ENCODE measurements at places on chromosomes 3 and 15.
A peak's percentile ranks its signal among the peaks of the same experiment; 100 is the strongest.

DNA sequence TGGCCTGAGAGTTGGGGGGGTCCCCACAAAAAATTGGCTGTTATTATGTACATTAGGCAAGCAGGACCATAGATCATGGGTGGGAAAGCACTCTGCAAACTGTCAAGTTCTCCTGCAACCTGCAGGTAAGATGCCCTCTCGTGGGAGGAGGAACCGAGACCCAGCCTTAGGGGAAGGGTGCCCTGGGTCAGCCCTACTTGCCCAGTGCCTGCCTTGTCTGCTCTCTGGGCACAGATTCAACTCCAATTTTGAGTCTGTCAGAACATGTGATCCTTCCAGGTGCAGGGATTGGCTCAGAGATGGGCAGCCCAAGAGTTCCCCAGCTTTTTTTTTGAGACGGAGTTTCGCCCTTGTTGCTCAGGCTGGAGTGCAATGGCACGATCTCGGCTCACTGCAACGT lies 99.2 kb downstream of the PLXNA1 start:
- no peak for DNase-seq

DNA sequence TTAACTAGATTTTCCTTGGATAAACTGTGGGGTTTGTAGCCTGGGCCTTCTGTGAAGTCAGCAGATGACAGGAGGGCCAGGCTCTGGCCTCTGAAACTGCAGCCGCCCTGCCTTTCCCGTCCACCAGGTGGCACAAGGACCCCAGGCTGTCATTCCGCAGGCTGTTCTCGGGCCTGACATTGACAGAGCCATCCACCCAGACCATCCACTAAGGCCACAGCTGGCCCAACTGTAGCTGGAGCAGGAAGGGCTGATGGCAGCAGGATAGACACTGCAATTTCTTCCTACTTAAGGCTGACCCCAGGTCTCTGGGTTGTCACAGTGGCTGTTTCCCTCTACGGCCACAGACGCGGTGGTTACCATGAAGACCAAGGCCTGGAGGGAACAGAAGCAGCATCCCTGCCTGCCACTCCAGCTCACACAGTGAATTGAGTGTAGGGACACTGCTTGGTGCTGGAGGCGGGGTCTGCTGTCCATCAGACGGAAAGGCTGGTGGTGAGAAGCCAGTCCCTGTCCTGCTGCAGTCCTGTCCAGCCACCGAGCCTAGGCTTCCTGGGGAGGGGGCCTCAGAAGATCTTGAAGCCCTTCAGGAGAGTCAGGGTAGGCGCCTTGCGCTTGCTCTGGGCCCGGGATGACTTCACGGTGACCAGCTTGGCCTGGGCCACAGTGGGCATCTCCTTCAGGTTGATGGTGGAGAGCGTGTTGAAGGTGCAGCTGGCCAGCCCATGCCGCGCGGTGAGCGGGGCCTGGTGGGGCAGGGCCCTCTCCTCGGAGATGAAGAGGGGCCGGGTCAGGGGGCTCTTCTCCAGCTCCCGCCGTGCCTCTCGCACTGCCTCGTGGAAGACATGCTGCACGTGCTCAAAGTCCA lies 9.4 kb downstream of the SLC51B start:
- peak; percentile 82 for DNase-seq

DNA sequence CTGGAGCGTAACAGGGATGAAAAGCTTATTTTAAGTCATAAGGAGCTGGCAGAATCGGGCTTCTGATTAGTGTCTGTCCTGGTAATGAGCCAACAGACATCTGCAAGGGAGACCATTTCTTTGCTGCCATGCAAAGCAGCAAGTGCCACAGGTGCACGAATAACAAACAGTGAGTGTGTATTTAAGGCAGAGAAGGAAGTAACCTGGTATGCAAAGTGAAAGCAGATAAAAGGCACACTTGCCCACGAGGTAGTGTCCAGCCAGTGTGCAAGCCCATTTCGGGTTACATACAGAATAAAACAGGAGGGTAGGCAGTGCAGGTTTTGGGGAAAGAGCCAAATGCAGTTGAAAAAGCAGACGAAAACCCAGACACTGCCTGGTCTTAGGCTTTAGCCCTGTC lies 1153.7 kb downstream of the SI start:
- no peak for DNase-seq

- no peak for DNase-seq
Measured at GRCh38 chr3:79767194-79767904, 449 bp downstream of the ROBO1 start.

GRCh38 chr3:138124706-138125355 lies 7.4 kb downstream of the A4GNT start:
- DNase-seq: peak; percentile 92

GRCh38 chr15:78265137-78265460 lies 737 bp downstream of the DNAJA4 start:
- no peak for DNase-seq

GRCh38 chr3:151316267-151316991 lies at the start of gene GPR87:
GPR87 (minus strand) TSS chr3:151316820; CDS start chr3:151300100, 16,720 bp downstream.
- no peak for DNase-seq

GRCh38 chr3:9679476-9680080 lies 24.1 kb upstream of the CPNE9 start:
- DNase-seq: no peak

- no peak for DNase-seq
Measured at GRCh38 chr15:74368121-74368520, 675 bp upstream of the CYP11A1 start.

GRCh38 chr3:176739159-176739558 lies 458.1 kb downstream of the TBL1XR1 start:
- DNase-seq: no peak

GRCh38 chr3:22351806-22352205 lies 600.8 kb upstream of the ZNF385D start:
- DNase-seq: no peak

- no peak for DNase-seq
Measured at GRCh38 chr3:153097213-153097612, 64.8 kb upstream of the RAP2B start.

- DNase-seq: no peak
Measured at GRCh38 chr15:41096178-41096577, 19.9 kb downstream of the INO80 start.

DNA sequence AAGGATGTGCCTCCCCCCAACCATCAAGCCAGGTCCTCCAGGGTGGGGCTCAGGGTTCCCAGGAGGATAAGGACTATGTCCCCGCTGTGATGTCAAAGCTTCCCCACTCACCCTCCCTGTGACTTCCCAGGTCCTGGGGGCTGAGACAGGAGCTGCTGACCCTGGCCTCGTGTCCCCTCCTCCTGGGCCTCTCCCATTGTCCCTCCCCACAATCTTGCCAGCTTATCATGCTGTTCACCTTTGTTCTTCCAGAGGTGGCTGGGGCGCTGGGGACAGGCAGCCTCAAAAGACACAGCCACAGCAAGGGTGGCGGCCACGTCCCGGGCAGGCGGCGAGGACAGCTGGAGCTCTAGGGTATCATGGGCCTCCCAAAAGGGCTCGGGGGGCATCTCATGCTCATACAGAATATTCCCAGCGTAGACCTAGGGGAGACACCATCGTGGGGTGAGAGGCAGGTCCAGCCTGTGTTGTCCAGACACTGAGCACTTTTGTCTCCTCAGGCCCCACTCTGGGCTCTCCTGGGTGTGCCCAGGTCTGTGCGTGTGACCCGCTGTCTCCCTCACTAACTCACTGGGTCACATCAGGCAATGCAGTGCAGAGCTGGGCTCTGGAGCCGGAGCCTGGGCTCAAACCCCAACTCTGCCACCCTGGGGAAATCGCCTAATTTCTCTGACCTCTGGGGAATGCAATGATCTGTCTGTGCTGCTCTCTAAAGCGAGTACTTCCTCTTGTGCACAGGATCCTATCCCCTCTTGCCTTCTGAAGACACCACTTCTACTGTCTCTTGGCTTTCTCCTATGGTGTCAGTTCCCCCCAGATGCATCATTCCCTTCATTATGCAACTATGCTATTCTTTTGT lies 30.0 kb downstream of the SNX33 start:
- DNase-seq: no peak

DNA sequence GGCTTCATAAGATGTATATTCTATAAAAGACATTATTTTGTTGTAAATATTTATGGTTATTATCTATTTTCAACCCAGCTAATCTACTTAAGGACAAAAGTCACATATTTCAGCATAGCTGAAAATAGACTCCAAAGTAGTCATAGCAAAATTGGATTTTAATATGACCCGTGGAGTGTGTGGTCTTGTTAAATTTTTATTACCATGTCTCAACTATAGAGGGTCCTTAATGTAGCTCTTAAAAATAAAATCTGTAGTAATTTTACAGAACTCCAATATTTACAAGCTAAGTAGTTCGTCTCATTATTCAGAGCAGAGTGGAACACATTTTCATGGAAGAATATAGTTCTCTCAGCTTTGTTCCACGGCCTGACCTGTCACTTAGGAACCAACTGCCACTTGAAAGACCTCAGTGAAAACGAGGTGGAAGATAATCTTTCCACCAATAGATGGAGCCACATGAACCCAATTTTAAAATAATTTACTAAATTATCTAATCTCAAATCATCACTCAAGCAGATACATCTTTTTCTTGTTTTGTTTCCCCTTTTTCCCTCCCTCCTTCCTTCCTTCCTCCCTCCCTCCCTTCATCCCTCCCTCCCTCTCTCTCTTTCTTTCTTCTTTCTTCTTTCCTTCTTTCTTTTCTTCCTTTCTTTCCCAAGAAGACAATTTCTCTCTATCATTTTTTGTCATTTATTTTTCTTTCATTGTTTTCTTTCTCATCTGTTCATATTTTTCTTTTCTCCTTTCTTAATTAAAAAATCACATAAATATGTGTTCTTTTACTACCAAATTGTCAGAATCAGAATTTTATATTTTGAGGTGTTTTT lies 97.2 kb downstream of the CLDN1 start:
- DNase-seq: peak; percentile 78

DNA sequence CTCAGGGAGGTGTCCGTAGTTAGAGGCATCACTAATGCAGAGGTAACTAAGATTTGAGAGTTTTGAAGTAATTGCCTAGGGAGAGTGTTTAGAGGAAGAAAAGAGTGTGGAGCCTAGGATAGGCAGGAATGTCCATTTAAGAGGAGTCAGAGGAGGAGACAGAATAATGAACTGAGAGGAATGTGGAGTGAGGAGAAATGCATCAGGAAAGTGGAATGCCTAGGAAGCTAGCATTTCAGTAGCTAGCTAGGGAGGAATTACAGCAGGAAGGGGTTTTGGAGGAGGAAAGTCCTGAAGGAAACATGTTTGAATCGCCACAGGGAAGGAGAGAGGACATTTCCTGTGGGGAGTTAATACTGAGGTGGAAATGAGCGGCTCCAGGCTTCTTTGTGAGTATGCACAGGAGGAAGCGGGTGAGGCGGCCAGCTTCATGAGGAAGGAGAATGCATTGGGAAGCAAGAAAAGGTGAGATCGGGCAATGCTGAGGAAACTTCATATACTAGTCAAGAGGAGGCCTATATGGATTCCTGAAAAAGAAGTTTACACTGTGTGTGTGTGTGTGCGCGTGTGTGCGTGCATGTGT lies 154.3 kb downstream of the TMEM108 start:
- DNase-seq: no peak
